ENCODE measurements at places on chromosomes 4 and X.

DNA sequence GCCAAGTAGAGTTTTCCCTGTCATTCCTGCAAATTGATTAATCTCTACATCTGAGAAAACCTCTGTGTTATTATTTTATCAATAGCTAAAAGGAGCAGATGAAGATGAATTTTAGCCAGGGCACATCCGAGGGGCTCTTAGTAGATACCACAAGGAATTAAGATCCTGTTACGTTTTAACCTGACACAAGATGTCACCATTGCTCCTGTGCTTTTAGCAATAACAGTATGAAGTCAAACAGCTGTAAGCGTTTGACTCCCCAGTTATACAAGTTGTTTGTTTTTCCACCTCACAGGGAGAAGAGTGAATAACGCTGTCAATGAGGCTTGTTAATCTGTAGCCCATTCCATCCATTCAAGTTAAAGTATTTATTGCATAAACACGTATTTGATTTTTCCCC is 76.0 kb upstream of the AP1S2 start:
- peak; percentile 49 for DNase-seq

DNA sequence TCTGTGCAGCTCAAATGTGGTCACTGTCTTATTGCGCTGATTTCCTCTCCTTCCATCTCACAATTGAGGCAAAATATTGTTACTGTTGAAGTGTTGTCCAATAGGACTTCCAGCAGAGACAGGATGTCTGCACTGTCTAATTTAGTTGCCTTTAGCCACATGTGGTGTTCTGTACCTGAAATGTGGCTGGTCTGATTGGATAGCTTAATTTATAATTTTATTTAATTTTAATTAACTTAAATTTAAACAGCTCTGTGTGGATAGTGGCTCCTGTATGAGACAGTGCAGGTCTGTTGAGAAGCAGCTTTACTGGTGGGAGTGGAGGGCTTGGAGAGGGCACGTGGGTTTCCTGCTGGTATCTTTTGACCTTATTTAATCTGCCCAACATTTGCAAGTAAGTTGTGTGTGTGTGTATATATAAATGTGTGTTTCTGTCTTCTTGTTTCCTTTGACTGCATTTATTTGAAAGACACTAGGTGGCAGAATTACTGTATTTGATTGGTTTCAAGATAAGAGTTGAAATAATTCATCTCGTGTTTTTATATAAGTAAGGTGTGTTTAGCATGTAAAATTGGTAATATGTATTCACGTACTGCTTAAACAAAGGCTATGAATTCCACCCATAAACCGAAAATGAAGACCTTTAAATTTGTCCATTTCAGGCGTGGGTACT is 55.3 kb upstream of the MSANTD1 start:
- DNase-seq = no peak

- no peak for DNase-seq
Observed at GRCh38 chrX:39313146-39313545, 511.9 kb downstream of the MID1IP1 start.

DNA sequence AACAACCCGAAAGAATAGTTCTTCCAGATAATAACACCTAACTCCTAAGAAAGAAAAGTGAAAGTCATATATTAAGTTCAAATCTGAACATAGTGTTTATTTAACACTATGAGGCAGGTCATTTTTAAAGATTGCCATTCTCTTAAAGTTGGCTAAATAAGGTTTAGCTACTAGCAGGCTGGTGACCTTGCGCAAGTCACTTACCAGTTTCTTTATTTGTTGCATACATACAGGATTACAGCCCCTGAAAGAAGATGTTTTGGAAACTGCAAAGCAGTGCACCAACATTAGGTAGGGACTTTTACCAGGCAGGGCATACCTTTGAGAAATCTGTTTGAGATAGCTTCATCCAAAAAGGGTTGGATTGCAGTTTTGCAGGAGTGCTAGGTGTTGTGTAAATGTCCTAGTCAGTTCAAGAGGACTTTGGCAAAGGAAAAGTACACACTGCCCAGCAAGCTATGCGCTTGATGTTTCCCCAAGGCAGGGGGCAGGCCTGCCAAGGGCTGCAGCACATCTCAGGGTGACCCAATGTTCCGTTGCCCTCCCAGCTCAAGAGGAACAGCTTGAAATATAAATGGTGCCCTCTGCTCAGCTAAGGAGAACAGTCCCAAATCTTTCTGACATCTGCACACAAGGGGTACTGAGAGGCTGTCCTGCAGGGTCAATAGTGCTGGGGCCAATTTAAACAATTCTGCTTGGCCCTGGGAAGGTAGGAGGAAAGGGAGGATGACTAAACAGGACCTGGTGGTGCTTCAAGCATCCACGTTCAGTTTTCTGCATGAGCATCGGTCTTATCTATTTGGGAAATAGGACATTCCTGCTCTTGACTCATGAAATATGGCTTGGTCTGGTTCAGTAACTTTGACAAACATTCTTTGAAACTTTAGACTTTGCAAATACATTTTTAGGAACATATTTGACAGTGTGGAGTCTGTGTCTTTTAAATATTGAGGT is 130.8 kb downstream of the COL4A6 start:
- DNase-seq = no peak

- DNase-seq = peak; percentile 84
Observed at GRCh38 chrX:37755025-37755424, 24.8 kb upstream of the CYBB start.

- DNase-seq = peak; percentile 62
Observed at GRCh38 chr4:121307445-121308327, 73.1 kb downstream of the QRFPR start.

DNA sequence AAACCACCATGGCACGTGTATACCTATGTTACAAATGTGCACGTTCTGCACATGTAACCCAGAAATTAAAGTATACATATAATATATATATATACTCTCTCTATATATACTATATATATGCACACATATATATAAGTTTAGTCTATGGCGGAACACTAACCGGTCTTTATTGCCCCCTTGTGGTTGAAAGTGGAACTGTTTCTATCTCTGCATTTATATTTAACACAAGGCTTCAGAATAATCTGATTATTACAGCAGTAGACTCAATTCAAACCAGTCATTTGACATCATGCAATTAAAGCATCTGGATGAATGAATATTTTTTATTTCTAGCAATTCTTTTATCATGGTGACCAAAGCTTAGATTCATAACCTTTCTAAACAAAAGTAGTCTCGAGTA is 14.6 kb downstream of the RAB9B start:
- peak; percentile 37 for DNase-seq

- peak; percentile 85 for DNase-seq
Observed at GRCh38 chrX:65034668-65035445, 58.6 kb upstream of the ZC4H2 start.

DNA sequence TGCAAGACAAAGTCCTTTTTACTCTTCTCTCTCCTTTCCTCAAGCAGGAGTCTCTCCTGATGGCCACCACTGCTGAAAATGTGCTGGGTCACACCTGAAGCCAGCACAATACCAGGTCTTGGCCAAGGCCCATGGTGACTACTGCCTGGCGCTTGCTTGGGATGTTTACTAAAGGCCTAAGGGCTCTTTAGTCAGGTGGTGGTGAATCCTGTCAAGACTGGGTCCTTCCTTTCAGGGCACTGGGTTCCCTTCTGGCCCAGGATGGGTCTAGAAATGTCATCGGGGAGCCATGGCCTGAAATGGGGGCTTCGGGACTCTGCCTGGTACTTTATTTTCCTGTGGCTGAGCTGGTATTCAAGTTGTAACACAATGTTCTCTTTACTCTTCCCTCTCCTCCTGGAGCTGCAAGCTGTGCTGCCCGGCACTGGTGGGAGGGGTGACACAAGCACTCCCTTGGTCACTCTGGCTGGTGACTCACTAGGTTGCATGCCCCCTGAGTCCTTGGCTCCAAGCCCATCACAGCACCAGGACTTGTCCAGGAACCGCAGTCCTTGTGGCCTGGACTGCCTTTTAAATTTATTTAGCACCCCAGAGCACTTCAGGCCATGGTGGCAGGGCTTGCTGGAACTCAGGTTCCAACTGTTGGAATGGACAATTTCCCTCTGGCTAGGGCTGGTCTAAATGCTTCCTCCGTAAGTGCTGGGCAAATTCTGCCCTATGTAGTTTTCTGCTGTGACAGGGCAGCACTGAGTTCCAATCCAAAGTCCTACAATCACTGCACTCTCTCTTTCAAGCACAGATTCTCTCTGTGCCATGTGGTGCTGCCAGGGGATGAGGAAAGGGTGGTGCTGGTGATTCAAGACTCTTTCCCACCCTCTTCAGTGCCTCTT is 11.3 kb downstream of the ARL13A start:
- DNase-seq = no peak

GRCh38 chr4:159266981-159267868 is 164.3 kb downstream of the RAPGEF2 start:
- DNase-seq = no peak

GRCh38 chr4:84730375-84730774 is 147.4 kb downstream of the CDS1 start:
- no peak for DNase-seq

GRCh38 chr4:168631241-168632162 is 134.7 kb downstream of the PALLD start:
- peak; percentile 31 for DNase-seq

DNA sequence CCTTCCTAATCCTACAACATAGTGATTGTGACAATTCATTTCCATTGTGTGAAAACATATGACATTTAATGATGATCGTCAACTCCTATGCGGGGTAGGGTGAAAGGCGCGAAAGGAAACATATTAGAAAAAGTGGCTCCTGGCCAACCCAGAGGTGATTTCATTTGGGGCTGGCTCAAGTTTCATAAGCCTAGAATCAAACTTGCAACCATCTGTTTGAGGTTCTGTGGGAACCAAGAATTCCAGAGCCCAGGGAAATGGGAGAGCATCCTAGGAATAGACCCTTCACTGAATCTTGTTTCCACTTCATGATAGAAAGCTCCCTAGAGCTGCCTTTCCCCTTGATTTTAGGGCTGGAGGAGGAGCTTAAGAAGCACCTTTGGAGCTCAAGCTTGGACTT is 101.3 kb upstream of the EGFL6 start:
- no peak for DNase-seq

DNA sequence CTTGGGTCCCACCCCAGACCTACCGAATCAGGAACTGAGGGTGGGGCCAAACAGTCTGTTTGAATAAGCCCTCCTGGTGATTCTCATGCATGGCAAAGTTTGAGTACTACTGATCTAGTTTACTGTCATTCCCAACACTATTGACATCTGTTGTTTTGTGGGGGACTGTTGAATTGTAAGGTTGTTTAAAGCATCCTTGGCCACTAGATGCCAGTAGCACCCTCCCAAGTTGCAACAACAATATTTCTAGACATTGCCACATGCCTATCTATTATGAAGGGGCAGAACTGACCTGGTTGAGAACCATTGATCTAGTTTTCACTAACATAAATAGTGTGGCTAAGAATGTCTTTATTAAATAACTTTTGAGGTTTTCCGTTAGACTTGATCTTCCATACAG is 15.1 kb downstream of the TAF9B start:
- DNase-seq = no peak

GRCh38 chrX:147079974-147080373 is 265.4 kb upstream of the CXorf51A start:
- DNase-seq = no peak

DNA sequence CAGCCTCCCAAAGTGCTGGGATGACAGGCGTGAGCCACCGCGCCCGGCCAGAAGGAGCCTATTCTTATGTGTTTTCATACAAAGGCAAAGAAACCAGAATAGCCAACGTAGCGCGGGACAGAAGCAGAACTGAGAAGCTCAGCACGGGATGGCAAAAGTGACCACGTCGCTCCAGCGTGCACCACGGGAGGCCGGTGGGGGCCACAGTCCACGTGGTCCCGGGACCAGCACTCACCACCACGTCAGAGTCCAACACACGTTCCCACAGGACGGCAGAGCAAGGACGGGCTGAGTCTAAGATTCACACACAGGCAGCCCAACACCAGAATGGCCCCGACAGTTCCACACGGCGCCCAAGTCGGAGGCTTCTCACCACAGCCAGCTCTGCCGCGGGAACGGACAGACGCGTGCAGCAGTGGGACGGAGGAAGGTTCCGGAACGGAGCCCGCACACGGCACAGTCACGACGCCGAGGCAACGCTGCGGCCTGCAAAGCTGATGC is 18.8 kb upstream of the GTPBP6 start:
- DNase-seq = no peak

DNA sequence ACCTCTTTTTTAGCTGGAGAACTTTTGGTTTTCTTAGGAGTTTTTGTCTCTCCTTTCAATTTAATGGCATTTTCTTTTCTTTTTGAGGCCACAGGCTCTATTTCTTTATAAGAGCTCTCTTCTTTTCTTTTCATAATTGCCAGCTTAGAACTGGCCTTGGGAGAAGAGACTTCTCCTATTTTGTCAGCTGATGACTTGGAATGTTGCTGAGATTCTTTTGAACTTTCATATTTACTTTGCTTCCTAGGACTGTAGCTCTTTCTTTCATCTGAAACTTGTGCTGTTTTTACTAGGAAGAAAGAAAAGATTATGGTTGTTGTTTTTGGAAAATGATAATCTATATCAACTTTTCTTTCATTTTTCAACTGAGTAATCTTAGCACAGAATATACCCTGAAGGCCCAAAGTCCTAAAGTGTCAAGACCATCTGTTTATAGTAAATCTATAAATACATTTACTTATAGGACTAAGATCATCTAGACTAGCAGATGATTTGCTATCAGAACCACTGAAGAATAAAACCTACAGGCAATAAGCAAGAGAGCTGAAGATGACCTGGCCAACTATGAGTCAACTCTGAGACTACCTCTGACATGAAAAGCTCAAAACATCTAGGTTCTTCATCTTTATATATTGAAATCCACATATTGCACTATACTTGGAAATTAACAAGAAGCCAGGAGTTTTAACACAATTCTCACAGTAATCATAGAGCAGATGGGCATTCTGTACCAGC is 45.6 kb downstream of the RFC1 start:
- no peak for DNase-seq

- DNase-seq = no peak
Observed at GRCh38 chr4:8874003-8874895, 2.6 kb upstream of the HMX1 start.

DNA sequence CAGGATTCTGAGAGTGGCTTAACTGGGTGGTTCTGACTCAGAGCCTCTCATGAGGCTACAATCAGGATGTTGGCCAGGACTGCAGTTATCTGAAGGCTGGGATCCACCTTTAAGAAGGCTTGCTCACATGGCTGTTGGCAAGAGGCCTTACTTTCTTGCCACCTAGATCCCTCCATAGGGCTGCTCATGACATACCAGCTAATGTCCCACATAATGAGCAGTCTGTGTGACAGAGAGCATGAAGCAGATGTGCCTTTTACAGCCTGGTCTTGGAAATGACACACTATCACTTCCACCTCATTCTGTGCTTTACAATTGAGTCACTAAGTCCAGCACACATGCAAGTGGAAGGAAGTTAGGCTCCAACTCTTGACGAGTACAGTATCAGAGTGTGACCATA is 4.3 kb upstream of the RBM3 start:
- peak; percentile 11 for DNase-seq

DNA sequence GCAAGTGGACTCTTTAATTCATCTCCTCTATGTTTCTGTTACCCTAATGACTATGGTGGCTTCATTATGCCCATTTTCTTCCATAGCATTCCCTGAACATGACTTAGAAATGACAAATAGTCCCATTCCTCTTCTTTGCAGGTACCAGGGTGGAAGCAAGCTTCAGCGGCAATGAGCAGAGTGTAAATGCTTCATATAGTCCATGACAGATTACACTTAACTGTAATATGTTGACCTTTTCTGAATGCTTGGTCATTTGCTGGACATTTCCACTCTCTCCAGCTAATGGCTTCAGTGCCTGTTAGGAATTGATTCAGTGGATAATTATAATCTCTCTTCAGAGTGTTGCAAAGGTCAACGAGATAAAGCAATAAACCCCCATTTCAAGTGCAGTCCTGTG is 129.7 kb upstream of the PRPS2 start:
- no peak for DNase-seq
